ENCODE measurements at places on chromosomes 2 and 18.

GRCh38 chr18:46715062-46715461 lies 41.8 kb downstream of the ST8SIA5 start:
- DNase-seq: no peak

GRCh38 chr18:76993573-76993972 lies 139.0 kb downstream of the MBP start:
- no peak for DNase-seq

GRCh38 chr2:99373144-99373543 lies 36.0 kb downstream of the EIF5B start:
- no peak for DNase-seq

GRCh38 chr18:63604791-63605567 lies 17.8 kb downstream of the SERPINB13 start:
- DNase-seq: no peak

GRCh38 chr18:30556112-30556511 lies 486.4 kb downstream of the DSC3 start:
- no peak for DNase-seq

GRCh38 chr2:16252891-16253290 lies 312.5 kb downstream of the MYCN start:
- no peak for DNase-seq

- DNase-seq: no peak
Observed at GRCh38 chr2:237701859-237702390, 74.5 kb downstream of the LRRFIP1 start.

DNA sequence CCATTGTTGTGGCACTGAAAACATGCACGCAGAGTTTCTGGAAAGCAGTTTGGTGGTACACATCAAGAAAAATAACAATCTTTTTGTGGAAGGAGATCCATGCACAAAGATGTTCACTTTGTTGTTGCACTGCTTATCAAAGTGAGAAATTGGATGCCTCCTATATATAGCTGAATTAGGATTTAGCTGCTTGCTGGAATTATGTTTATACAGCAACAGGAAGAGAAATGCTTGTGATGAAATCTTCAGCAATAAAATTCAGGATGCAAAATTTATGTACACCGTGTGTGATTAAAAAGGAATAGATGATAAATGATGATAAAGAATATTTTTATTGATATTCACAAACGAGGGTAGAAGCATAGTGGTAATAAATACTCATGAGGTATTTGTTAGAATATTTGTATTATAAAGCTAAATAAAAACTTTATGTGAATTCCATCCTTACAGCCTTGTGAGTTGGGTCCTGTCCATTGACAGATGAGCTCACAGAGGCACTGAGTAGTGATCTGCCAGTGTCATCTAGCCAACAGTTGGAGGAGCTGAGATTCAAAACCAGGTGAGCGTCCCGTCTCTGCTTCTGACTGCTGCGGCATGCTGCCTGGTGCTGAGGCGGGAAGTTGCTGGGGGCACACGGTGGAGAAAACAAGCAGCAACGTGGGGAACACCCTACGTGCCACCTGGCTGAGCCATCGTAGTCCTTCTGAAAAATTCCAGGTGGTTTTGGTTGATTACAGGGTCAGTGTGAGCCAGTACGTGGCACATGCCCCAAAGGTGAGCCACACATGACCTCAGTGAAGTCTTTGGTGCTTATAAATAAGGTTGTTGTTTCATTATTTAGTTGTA lies 80.2 kb downstream of the ASAP2 start:
- no peak for DNase-seq

DNA sequence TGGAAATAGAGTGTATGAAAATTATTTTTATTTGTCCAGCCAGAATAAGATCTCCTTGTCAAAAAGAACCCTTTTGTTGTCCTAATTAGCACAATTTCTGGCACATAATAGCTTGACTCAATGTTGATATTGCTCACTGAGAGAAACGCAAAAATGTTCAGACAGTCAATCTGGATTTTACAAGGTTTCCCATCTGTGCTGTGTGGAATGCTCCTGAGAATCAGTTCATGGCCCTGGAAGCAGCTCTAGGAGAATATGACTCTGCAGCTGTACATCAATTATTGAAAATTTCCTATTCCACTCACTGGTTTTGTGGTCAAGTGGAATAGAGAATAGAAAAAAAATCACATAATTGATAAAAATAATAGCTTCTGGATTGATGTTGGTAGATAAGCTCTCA lies 1582.9 kb upstream of the NXPH2 start:
- DNase-seq: no peak

GRCh38 chr2:127093648-127094210 lies 13.2 kb downstream of the BIN1 start:
- no peak for DNase-seq

GRCh38 chr2:121228521-121228920 lies 56.5 kb downstream of the TFCP2L1 start:
- DNase-seq: no peak

DNA sequence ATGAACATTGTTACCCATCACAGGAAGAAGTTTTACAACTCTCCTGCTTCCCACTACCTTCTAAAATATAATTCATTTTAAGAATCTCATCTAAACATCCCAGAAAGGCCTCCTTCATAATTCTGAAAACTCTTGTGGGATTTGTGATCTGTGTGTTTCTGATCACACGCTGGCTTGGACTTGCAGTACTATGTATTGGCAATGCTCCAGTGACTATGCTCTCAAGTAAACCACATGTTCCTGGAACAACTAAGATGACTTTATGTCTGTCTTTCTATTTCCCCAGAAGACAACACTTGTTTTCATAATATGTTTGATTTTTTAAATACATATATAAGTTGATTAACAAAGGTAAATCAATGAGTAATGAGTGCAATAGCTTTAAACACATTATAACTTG lies 376.6 kb upstream of the NETO1 start:
- DNase-seq: no peak

- no peak for DNase-seq
Observed at GRCh38 chr2:86039178-86039962, 66.3 kb downstream of the POLR1A start.

- no peak for DNase-seq
Observed at GRCh38 chr2:70712916-70713315, 55.1 kb downstream of the ADD2 start.

- no peak for DNase-seq
Observed at GRCh38 chr2:112474844-112475486, 7.0 kb upstream of the TTL start.

GRCh38 chr18:79367989-79368388 lies 27.7 kb upstream of the NFATC1 start:
- DNase-seq: no peak

- no peak for DNase-seq
Observed at GRCh38 chr2:28662468-28663181, 89.0 kb upstream of the PPP1CB start.

GRCh38 chr2:235171550-235172031 lies 219.8 kb downstream of the SH3BP4 start:
- DNase-seq: peak; percentile 10

- no peak for DNase-seq
Observed at GRCh38 chr2:57182916-57183315, 863.7 kb upstream of the VRK2 start.

GRCh38 chr2:237694415-237695194 lies 67.2 kb downstream of the LRRFIP1 start:
- no peak for DNase-seq

GRCh38 chr18:78971511-78972245 lies 7.9 kb upstream of the SALL3 start:
- DNase-seq: no peak

DNA sequence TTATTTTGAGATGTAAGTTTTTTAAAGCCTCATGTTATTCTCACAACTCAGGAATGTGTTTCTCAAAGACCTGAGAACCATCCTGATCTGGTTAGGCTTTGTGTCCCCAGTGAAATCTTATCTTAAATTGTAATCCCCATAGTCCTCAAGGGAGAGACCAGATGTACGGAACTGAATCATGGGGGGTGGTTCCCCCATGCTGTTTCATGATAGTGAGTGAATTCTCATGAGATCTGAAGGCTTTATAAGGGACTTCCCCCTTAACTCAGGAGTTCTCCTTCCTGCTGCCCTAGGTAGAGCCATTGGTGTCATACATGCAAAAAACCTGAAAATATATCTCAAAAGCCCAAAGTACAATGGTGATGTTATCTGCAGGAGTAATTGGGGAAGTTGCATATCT lies 836.7 kb downstream of the CBLN2 start:
- DNase-seq: no peak
